ENCODE measurements at places on chromosomes 3 and 15. TPM values are rescaled to one million over a fixed set of nuclear protein-coding genes. Genes with fewer than 3 reads are reported as not detected.

KLF15 gene
- total RNA-seq: under 0.01 TPM

DNA sequence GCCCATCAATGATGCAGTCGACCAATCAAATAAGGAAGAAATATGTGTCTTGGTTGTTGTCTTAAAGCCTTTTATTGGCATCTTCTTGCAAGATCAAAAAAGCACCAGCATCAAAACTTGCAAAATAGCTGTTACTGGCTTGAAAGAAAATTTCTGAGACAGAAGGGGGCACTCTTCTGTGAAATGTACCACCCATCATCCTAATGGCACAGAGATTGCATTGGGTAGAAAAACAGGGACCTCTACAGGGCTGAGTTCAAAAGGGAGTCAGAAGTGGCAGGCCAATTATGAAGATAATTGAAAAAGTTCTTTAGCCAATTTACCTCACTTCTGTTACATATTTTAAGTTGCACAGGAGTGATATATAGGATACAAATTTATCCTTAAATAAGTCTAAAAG is 122.3 kb upstream of the GPR149 start:
- DNase-seq: no peak

- no peak for DNase-seq
These were observed 364.9 kb downstream of the AGBL1 start for GRCh38 chr15:86444527-86444926.

DNA sequence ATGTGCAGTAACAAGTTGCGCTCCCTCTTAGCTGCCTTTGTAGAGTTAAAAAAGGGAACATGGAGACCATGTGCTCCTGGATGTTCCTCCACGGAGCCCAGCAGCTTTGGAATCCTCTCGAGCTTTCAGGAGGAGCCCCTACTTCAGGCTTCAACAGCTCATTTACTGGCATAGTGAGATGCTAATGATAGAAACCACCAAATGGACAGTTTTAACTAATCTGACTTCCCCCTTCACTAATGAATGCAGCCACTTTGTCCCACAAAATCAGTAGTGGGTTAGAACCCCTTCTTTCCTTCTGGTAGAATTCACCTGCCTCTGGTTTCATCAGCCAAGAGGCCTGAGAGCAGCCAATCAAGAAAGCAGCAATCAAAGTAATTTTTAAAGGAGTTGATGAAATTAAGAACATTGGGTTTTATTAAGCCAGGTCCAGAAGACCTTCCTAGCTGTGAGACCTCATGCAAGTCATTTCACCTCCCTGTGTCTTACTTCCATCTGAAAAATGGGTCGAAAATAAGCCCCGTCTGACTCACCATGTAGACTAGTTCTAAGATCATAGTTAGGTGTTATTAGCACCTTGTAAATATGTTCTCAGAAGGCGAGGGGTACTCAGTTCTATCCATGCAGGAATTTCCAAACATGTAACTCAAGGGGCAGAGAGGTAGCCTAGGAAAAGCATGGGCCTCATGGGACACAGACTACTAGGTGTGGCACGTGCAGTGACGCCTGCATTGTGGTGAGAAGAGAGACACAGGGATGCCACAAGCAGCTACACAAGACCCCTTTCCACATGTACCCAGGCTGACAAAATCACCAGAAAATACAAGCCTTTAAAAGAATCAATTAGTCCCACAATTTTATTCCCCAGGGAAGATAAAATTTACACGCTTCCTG is 179.7 kb upstream of the LPP start:
- DNase-seq: no peak

DNA sequence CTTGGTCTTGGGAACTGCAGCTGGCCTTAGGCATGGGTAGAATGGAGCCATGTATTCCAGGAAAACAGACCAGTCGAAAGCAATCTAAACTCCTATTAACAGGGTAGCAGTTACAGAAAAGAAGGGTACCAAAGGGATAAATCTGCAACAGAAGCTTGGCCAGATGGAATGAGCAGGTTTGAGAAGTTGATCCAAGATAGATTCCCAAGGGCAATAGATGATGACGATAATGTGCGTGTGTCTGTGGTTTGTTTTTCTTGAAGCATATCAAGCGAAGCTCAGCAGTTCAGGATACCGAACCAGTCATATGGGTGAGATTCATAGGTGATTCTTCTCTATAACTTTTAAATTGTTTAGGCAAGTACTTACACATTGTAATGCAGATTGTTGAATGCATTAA is 203.8 kb upstream of the SEMA6D start:
- no peak for DNase-seq

GRCh38 chr3:123044981-123045763 is 17.6 kb upstream of the SEMA5B start:
- no peak for DNase-seq

C3orf85 gene
- not detected for total RNA-seq

GRCh38 chr3:14242490-14243311 is 64.1 kb downstream of the LSM3 start:
- no peak for DNase-seq

MST1R gene
- total RNA-seq: 1.6 TPM

DNA sequence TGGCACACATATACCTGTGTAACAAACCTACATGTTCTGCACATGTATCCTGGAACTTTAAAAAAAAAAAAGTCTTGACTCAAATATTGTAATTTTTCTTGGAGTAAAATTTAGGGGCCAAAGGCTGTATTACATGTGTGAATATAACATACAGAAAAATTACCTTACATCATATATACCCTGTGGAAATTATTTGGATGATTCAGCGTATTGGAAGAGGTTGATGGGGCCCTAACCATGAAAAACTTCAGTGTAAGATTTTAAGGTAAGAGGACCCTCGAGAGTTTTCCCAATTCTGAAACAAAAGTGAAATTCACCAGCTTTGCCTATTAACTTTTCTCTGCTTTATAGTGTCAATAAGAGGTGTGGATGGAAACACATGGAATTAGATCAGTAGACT is 56.4 kb downstream of the UBE2E2 start:
- no peak for DNase-seq

DNA sequence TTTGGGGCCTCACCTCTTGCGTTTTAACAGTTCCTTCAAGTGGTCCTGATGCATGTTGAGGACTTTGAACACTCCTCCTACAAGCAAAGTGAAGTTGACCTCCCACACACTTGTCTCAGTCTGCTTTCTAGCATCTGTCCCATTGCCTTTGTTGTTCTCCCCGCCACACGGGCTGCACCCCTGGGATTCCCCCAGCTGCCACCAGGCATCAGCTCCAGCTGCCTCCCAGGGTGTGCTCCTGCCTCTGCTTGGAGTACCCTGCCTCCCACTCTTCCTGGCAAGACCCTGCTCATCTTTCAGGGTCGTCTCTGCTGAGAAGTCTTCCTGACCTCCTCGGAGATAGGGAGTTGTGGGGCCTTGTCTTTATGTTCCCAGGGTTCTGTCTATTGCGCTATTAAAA is 52.2 kb downstream of the IGF1R start:
- no peak for DNase-seq

ARPP21 gene
- not detected for total RNA-seq

DNA sequence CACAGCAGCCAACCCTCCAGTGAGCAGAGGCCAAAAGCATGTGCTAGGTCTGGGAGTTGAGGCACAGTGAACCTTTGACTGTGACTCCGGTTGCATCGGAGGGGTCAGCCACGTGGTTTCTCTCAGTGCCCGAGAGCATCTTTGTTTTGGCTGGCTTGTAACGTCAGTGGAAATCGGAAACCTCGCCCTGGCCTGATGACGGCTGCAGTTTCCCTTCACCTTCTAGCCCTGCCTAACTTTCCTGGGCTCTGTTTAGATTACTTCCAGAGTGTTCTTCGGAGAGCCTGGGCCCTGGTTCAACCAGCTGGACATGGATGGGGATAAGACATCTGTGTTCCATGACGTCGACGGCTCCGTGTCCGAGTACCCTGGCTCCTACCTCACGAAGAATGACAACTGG is 56.6 kb downstream of the MESD start:
- DNase-seq: no peak

DNA sequence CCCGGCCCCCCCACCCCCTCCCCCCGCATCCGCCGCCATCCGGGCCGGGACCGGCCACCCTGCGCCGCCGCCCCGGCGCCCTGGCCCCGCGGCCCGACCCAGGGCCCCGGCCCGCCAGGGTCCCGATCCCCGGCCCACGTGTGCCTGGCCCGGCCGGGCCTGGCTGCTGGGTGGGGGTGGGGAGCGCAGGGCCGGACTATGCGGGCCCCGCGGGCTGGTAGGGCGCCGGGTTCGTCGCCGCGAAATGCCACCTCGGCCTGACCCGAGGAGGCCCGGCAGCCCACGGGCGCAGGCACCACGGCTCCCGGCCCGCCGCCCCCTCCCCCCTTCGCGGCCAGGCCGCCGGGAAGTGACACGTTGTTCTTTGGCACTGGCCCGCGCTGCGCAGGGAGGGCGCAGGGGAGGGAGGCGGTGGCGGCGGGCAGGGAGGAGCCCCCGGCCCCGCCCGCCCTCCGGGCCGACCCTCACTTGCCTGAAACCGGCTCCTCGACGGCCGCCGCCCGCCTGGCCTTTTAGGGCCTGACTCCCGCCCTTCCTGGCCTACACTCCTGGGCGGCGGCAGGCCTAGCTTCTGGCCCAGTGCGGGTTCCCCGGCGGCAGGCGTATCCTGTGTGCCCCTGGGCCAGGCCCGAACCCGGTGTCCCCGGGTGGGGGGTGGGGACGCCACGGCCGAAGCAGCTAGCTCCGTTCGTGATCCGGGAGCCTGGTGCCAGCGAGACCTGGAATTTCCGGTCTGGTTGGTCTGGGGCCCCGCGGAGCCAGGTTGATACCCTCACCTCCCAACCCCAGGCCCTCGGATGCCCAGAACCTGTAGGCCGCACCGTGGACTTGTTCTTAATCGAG is 515 bp downstream of the EIF4G1 start:
- no peak for DNase-seq

MITF gene
- 109 TPM for total RNA-seq

DNA sequence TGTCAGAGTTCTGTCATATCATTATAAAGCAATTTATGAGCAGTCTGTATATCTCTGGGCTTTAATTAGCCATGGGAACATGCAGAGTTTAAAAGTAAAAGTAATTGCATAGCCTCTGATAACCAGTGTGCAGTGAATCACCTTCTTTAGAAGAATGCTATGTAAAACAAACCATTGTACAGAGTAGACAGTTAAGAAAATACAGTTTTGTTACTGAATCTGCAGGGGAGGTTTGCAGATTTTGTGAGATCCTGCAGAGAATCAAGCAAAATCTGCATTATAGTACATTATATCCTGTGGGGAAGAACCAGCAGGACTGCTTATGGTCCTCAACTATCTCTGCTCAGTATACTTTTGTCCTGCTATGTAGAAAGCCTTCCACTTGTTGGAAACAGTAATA is 396.2 kb upstream of the NAALADL2 start:
- DNase-seq: no peak

DNA sequence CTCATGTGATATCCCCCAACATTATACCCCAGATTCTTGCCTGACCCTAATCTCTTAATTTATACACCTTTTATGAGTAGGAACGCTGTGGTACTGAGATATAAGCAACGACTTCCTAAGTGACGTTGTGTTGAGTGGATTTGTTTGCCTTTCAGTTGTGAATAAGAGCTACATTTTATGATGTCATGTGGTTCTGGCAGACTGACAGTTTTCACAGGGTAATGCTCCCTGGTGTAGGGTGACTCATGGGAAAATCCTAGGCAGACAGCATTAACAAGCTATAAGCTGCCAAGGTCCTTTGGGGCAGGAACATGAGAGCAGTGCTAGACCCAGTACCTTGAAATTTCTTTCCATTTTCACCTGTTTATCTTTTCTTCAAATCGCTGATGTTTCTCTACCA is 11.2 kb downstream of the C3orf52 start:
- peak; percentile 100 for DNase-seq

- no peak for DNase-seq
These were observed 49.5 kb downstream of the CCDC12 start for GRCh38 chr3:46926871-46927717.

PPCDC gene
- total RNA-seq: 8.7 TPM
